ENCODE measurements at places on chromosomes 5 and 9.

GRCh38 chr9:110141227-110141793 lies 66.6 kb downstream of the C9orf152 start:
- DNase-seq = no peak

DNA sequence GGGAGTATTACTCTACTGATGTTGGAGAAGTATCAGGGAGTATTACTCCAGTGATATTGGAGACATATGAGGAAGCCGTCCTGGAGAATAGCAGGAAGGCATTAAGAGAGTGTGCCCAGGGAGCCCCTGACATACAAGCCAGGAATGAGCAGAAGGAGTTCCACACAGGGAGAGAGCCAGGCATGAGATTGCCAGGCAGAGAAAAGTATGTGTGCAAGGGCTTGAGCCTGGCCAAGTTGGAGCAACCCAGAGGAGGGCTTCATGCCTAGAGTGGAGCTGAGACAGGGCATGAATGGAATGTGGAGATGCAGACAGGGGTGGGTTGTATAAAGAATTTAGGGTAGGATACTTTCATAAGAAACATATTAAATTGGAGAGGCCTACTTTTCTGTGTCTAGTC lies 213.8 kb downstream of the ADCY2 start:
- DNase-seq = no peak

- DNase-seq = no peak
Observed at GRCh38 chr9:128753627-128754026, 18.1 kb downstream of the ZER1 start.

DNA sequence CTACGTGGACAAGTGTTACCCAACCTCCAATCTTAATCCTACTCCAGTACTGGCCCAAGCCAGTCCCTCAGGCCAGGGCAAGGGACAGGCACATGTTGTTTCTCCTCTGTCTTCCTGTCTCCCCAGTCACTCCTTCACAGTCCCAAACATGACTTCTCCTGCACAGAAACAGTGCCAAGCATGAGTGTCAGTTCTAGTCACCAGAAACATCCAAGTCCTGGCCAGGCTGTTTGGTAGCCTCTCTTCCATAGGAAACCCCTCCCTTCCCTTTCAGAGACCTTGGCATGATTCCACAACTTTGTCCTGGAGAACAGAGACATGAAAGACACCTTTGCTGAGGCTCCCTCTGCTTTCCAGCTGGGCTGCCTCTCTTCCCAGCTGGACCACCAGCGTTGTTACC lies 56.2 kb upstream of the SLC2A8 start:
- DNase-seq = no peak

DNA sequence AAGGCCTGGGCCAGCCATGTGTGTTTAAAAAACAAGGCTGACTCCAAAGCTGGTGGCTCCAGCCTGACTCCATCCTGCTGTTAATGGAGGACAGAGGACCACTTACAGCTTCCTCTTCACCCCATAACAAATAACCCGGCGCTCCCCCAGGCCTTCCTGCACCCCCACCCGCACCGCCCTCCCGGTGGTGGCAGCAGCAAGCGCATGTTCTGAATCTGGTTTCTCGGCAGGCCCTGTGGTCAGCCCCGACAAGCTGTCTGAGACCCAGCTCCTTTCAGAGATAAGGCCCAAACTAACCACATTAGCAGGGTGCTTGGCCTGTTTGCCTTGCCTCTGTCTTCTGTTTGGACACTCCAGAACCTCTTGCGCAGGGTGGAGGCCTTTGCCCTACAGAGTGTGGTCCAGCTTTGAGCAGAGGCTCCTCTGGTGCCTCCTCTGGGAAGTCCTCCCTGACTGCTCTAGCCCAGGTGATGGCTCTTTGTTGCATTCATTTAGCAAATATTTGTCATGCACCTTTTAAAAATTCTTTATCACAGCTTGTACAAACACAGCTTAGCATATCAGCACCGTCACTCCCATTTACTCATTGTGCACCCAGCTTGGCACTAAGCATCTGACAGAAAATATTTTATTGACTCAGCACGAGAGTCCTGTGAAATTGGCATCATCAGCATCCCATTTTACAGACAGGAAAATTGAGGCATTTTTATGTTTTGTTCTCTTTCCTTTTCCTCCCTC lies 78.4 kb downstream of the NDFIP1 start:
- DNase-seq = no peak

GRCh38 chr9:133635098-133635497 lies 1.1 kb upstream of the DBH start:
- no peak for DNase-seq

- no peak for DNase-seq
Observed at GRCh38 chr9:28410411-28410810, 837.1 kb upstream of the C9orf72 start.
